ENCODE measurements at places on chromosomes 1 and 21.
A peak's percentile ranks its signal among the peaks of the same experiment; 100 is the strongest.

- no peak for DNase-seq
Measured at GRCh38 chr1:114150016-114150415, 3.7 kb downstream of the SYT6 start.

GRCh38 chr1:34759503-34760357 lies at the start of gene GJB4:
GJB4 (plus strand) TSS chr1:34759740; CDS start chr1:34761255, 1,515 bp downstream.
- DNase-seq: no peak

DNA sequence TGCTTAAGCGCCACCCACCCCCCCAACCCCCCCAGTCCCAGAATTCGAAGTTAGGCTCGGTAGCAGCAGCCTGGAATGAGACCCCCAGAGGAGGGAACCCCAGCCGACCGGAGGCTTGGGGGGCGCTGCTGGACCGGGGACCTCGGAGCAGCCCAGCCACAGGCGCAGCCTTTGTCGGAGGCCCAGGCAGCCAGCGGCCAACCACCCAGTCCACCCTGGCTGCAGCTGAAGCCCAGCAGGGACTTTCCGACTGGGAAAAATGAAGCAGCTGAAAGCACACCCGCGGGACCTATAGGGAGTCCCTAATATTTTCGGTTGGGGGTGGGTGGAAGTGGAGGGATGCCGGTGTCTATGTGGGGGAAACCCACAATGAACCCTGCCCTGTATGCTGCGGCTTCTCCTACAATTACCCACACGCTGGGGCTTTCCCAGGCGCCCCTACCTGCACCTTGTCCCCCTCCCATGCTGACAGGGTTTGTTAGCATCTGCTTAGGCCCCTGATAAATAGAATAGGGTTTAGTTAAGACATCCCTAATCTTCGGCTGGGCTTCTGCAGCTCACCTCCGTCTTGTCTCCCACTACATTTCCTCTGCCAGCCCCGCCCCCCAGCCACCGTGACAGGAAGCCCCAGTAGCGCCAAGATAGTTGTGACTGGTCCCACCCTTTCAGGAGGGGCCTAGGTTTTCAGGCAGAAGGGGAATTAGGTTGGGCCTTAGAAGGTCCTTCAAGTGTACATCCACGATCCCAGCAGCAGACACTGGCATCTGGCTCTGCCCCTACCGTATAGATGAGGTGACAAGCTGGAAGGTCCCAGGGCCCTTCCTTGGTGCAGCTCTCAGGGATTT lies 838 bp downstream of the CCDC28B start:
- DNase-seq: peak; percentile 72

GRCh38 chr1:4599951-4600481 lies 54.4 kb upstream of the AJAP1 start:
- no peak for DNase-seq

DNA sequence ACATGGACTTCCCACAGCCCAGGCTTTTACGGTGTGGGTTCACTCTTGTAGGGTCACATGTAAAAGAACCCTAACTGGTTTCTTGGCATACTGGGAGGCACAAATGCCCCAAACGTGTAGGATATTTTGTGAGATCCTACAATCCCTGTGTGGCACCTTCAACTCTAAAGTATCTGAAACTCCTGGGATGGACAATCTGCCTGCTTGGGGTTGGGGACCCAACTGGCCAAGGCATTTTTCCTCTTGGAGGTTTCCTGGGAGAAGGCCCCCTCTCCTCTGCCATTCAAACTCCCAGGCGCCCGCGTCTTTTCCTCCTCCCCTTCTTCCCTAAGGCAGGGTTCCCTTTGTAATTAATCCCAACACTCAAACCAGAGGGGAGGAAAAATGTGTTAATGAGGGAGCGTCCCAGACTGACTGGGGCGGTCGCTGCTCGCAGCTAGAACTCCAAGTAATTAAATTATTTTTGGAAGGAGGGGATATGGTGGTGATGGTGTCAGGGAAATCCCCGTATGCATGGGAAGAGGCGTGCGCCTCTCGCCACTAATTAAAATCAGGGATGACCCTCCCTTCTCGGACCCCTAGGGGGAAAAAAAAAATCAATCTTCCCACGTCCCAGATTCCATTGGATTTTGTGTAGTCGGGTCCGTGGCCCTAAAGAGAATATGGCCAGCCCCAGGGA lies 681 bp upstream of the VANGL2 start:
- no peak for DNase-seq

DNA sequence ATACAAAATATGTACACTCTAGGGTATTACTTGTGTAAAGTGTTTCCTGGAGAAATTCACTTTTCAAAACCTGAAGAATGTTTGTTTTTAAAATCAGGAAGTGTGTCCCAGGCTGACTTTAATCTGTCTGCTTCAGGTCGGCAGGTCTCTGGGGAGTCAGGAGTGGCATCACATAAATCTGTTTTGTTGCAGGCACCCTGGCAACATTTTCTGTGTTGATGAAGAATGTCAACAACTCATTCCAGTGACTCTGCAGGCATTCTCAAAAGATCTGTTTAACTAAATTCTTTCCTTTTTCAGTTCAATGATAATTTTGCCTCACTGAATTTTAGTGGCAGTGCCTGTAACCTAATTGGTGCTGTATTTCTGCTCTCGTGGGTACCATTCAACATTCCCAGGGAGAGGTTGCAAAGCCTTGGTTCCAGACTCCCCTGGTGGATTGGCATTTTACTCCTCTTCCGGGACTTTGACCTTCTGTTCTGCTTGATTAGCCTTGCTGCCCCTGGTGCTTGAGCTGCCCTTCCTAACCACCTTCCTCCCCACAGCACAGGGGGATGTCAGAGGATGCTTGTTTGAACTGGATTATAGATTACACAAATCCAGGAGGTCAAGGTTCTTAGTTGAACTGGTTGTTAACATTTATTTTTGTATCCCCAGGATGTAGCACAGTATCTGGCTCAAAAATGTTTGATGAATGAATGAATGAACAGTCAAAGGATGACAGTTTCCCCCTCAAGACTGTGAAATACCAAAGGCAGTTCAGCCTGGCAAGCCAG lies 55.4 kb upstream of the LPGAT1 start:
- DNase-seq: no peak

- no peak for DNase-seq
Measured at GRCh38 chr1:36874271-36875060, 159.8 kb downstream of the GRIK3 start.

- DNase-seq: no peak
Measured at GRCh38 chr1:11847667-11848372, at the start of gene NPPA. NPPA (minus strand) TSS chr1:11847783; CDS start chr1:11847684, 99 bp downstream.

GRCh38 chr1:92804721-92805201 lies 19.9 kb upstream of the EVI5 start:
- DNase-seq: no peak

DNA sequence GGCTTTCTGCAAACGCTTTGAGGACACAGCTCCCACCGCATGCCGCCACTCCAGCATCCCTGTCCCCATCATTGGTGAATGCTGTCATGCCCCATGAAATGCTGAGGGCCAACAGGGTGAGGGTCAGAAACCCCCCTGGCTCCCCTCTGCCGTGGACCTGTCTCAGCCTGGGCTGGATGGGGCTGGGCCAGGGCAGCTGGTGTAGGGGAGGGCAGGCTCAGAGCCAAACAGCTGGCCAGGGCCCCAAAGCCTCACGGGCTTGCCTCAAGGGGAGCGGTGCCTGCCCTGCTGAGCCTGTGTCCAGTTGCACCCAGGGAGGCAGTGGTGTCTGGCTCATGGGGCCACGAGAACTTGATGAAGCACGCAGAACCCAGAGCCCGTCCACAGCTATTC lies 49.7 kb downstream of the S100B start:
- DNase-seq: no peak

- no peak for DNase-seq
Measured at GRCh38 chr1:47593013-47593568, 155.2 kb downstream of the FOXD2 start.

- DNase-seq: no peak
Measured at GRCh38 chr21:44815852-44816628, 1.8 kb downstream of the SUMO3 start.

DNA sequence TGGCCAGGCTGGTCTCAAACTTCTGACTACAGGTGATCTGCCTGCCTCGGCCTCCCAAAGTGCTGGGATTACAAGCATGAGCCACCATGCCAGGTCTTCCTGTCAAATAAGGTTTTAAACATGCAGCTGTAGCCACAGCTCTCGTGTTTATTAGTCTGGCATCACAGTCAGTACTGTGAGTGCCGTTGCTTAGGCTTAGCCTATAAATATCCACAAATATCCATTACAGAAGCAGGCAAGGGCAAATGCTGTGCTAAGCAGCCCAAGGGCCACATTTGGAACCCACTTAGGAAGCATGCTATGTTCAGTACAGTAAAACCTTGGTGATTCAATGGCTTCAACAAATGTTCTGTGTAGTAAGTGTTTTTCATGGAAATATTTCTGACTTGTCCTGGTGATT lies 75.9 kb downstream of the KIF1B start:
- DNase-seq: no peak

DNA sequence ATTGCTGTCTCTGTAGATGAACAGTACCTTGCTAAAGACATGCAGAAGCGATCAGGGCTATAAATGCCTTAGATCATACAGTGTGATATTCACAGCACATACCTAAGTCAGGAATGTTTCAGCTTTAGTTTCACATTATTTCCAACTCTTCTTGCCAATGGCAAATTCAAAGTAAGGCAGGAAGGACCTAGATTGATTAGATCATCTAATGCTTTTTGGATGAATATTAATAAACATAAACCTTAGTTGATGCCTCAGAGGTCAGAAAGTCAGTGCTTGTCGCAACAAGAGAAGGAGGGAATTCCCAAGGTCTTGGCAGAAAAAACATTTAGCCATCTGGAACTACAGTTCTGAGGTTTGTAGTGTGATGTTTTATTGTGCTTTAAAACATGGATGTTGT lies 122.3 kb downstream of the TNFSF18 start:
- DNase-seq: no peak

- no peak for DNase-seq
Measured at GRCh38 chr1:209323743-209324142, 259.8 kb upstream of the CAMK1G start.

DNA sequence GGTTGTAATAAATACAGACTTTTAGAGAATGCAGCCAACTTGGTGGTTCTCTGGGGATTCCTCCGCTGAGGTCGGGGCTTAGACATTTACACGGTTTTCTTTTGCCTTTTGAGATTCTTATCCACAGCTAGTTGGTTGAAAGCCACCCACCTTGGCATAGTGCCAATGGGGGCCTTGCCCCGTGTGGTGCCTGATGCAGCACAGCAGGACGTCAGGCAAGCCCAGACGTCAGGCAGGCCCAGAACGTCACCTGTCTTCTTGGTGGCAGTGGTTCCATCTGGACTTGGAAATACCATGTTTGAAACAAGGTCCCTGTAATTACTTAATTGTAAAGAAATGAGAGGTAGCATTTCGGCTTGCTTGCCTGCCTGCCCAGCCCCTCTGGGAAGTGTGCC lies 78.5 kb downstream of the GALNT2 start:
- no peak for DNase-seq

- DNase-seq: no peak
Measured at GRCh38 chr1:30758785-30759380, 1.3 kb upstream of the LAPTM5 start.

DNA sequence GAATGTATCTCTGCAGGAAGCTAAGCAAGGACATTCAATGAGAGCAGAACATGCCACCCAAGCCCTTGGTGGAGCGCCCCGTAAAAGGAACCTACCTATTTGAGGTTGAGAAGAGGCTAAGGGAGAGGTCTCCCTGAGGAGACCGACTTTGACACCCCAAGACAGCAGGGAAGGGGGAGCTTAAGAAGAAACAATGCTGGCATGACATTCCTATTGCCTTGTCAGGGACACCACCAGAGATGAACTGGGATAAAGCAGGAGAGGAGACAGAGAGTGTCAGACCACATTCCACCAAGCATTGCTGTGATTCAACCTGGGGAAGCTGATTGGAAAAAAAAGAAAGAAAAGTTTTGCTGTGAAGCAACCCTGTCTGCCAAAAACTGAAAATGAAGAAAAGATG lies 13.3 kb upstream of the S100A2 start:
- DNase-seq: no peak

- no peak for DNase-seq
Measured at GRCh38 chr21:14452727-14453241, 69.8 kb upstream of the HSPA13 start.

- DNase-seq: no peak
Measured at GRCh38 chr1:230828421-230828820, 39.9 kb downstream of the C1orf198 start.

DNA sequence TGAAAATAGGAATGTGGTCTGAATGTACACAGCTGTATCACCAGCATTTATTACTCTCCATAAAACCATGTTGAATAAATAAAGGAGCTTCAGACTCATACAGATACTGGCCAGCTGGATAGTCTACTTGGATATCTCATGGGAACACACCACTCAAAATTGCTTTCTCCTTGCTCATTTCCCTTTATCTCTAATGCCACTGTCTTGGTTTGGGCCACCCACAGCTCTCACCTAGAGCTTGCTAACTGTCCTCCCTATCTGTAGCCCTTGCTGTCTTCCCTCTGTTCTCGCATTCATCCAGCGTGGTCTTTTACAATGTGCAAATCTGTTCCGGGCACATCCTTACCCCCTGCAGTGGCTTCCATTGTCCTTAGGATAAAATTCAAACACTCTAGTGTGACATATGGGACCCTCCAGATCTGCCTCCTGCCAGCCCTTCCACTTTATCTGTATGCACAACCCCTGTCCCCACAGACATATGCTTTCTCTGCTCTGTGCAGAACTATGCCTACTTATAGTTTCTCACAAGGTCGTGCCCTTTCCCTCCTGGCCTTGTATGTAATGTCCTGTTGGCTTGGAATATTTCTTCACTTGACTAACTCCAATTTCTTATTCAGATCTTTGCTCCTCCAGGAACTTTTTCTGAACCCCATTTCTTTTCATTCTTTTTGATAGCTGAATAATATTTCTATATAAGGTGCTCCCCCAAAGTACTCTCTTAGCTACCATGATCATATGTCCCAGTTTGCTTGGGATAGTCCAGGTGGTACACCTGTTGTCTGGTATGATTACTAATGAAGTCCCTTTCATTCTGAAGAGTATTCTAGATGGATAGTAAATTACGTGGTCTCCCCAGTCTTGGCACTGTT lies 2.9 kb downstream of the FLVCR1 start:
- no peak for DNase-seq

DNA sequence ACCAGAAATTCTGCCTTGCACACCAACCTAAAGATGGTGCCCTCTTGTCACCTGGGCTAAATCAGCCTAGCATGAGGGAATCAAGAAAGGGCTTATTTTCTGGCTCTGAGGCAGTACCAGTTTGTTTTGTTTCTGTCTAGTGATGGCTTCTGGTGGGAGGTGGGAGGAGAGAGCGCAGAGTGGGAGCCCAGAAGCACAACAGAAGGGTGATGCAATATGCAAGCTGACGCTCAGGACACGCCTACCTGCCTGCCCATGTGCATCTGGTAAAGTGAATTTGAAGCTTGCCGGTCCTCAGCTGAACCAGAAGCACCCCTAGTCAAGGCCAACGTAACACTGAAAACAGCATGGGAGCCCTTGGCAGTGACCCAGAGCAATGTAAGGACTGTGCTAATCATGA lies 138.4 kb upstream of the TIAM1 start:
- DNase-seq: no peak
